ENCODE measurements at places on chromosomes 13 and 19.

- no peak for DNase-seq
Observed at GRCh38 chr13:50484472-50485113, 358.9 kb downstream of the DLEU7 start.

- DNase-seq, result no peak
Observed at GRCh38 chr13:114112231-114112825, 20.1 kb downstream of the RASA3 start.

- DNase-seq, result no peak
Observed at GRCh38 chr19:44908836-44909261, 3.3 kb downstream of the APOE start.

DNA sequence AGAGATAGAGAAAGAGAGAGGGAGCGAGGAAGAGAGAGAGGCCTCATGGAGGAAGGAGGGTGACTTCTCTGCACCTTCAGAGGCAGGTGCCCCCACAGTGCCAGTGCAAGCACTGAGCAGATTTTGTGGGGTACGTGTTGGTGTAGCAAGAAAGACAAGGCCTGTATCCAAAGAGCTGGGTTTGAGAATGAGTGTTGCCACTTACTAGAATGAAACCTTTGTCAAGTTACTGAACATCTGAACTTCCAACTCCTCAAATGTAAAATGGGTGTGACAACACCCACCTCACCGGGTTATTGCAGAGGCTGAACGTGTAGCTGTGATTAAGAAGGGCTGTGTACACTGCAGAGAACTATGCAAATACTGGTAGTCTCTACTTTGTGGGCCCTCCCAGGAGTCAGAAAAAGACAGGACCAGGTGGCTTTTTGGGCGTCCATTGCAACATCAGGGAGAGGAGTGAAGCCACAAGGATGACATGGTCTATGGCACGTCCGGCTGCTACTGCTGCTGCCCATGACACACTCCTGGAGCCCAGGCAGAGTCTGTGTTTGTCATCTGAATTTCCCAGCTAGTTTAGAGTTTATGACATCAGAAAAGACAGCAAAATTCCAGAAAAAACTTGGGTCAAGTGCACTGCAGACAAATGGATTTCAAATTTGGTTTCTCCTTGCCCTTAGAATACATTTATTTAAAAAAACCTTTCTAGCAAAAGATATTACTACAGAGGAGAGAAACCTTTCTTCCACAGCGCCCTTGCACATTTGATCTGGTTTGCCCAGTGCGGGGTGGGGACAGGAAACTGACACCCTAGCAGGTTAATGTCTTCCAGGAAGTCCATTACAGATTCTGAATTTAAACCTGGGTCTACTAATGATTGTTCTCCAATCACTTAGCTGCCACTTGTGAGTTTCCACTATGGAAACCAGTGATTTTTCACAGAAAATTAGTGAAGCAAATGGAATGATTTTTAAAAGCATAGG is 54.0 kb upstream of the ATP12A start:
- no peak for DNase-seq

GRCh38 chr13:50236898-50237318 is 221.7 kb downstream of the KCNRG start:
- DNase-seq, result no peak

GRCh38 chr13:91668866-91669495 is 270.6 kb downstream of the GPC5 start:
- DNase-seq, result peak; percentile 56

GRCh38 chr13:95678967-95679366 is 2.0 kb downstream of the DNAJC3 start:
- no peak for DNase-seq

DNA sequence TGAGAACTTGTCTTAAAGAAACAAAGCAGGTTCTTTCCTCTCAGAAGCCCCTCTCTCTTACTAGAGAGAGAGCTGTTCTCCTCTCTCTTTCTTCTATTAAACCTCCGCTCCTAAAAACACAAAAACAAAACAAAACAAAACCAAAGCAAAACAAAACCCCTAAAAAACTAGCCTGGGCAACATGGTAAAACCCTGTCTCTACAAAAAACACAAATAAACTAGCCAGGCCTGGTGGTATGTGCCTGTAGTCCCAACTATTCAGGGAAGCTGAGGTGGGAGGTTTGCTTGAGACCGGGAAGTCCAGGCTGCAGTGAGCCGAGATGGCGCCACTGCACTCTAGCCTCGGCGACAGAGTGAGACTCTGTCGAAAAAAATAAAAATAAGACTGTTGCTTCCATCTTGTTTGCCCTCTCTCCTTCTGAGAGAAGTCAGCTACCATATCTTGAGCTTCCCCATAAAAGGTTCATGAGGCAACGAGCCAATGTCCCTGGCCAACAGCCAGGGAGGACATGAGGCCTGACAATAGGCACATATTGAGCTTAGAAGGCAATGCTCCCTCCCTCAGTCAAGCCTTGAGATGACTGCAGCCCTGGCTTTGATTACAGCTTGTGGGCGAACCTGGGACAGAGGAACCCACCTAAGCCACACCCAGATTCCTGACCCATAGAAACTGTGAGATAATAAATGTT is 17.5 kb upstream of the FLT3 start:
- DNase-seq, result no peak

DNA sequence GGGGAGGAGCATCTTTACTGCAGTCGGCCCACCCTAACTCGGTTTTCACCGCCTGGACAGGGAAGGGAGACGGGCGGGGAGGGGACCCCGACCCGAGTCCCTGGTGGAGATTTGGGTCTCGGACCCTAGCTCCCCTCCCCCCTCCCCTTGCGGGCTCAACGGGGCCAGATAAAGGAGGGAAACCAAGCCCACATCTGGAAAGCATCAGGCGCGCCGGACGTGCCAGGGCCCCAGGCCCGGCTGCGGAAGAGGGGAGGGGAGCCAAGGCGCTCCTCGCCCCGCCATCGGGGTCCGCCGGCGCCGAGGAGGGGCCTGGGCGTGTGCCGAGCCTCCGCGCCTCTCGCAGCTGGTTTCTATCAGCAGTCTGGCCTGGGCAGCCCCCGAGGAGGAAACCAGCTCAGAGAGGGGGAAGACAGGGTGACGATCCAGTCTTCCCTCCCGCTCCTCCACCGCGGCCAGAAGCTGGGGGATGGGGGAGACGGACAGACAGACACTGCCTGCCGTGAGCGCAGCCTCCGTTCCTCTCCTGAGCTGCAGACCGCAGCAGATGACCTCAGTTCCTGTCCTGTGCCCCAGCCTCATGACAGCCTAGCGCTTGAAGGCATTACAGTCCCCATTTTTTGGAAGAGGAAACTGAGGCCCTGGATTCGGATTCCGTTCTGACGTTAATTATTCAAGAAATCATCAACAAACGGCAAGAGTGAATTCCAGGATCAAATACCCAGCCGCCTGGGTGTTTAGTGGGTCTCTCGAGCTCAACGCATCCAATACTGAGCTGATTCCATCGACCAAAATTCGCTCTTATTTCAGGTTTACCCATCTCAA is 3.6 kb upstream of the GNG8 start:
- peak; percentile 93 for DNase-seq

GRCh38 chr19:494171-495080 is 1.9 kb upstream of the MADCAM1 start:
- no peak for DNase-seq

DNA sequence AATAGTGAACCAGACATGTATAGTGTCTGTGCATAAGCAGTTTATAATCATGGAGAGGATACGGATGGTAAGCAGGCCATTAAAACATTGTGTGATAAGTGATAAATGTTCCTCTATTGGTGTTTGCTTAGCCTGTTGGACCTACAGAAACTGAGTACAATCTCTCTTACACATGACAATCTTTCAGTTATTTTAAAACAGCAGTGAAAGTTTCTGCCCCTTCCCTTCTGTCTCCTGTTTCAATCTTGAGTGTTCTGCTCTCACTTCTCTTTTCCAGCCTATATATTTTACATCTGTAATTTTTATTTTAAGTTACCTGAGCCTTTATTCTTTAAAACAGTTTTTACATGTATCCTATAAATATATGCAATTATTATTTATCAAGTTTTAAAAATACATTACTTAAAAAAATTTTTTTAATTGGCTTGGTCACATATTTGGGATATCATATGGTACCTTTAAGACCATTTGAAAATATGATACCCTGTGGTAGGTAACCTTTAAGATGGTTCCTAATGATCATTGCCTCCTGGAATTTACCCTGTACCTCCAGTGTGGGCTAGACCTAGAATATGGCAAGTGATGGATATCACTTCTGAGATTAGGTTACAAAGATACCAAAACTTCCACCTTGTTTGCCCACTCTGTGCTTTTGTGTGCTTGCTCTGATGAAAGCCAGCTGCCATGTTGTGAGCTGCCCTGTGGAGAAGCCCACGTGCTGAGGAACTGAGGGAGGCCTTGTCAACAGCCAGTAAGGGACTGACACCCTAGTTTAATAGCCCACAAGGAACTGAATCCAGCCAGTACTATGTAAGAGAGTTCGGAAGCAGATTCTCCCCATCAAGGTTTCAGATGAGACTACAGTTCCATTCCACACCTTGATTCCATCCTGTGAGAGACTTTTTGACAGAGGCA is 99.3 kb downstream of the DHRS12 start:
- no peak for DNase-seq

GRCh38 chr13:101398920-101399319 is 17.4 kb downstream of the NALCN start:
- DNase-seq, result peak; percentile 89

GRCh38 chr13:110419381-110419791 is 112.3 kb downstream of the COL4A2 start:
- DNase-seq, result no peak

GRCh38 chr13:40933508-40934204 is 85.5 kb downstream of the ELF1 start:
- no peak for DNase-seq

DNA sequence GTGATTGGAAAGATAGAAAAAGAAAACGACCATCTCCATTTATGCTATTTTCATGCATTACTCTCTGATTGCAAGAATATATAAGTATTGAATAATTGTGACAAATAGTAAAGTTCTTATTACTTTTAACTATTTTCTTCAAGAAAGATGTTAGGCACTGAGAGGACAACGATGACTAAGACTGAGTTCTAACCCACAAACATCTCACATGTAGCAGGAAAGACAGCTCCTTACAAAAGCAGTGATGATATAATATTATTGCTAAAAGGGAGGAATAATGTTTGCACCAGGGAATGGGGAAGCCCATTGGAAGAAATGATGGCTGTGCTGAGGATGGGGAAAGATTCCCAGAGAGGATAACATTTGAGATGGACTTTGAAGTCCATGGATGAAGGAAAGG is 22.6 kb downstream of the RXFP2 start:
- DNase-seq, result peak; percentile 50

DNA sequence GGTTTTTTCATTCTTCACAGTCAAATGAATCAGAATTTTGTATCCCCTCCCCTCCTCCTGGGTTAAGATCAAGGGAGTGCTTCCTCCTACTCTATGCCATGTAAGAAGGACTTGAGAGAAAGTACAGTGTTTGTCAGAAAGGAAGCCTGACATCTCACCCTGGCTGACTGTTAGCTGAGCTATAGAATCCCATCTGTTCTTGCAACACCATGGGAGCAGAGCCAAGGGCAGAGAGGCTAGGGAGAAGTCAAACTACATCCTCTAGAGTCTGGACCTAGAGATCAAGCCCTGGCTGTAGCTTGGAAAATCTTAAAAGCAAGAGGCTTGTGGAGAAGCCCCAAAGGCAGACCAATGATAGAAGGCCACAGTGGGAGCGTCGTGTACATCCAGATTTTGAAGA is 145.9 kb downstream of the OLFM4 start:
- DNase-seq, result no peak

Data from fibroblast of upper back skin (primary cell).